ENCODE measurements at places on chromosomes 2 and 18. TPM values are rescaled to one million over a fixed set of nuclear protein-coding genes. Genes with fewer than 3 reads are reported as not detected.

DNA sequence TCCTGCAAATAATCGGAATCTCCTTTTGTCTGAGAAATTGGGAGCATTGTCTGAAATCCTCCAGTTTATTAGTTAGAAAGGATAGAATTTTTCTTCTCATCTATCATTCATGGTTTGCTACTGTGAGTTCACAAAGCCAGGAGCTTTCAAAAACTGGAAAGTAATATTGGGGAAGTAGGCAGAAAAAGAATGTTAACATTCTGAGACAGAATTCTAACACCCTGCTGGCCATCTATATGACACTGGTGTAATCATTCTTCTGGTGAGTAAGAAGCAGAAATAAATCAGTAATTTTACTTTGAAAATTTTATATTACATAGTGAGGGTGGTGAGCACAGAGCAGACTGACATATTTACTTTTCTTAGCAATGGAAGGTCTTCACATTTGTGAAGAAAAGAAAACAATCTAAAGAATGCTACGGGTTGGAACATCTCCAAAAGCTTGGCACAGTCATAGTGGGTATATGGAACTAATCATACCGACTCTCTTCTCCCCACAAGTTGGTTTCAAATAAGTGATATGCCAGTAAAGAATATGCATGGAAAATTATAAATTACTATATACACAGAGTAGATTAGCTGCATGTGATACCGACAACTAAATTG is 344.9 kb downstream of the LPIN1 start:
- peak; percentile 61 for DNase-seq

DNA sequence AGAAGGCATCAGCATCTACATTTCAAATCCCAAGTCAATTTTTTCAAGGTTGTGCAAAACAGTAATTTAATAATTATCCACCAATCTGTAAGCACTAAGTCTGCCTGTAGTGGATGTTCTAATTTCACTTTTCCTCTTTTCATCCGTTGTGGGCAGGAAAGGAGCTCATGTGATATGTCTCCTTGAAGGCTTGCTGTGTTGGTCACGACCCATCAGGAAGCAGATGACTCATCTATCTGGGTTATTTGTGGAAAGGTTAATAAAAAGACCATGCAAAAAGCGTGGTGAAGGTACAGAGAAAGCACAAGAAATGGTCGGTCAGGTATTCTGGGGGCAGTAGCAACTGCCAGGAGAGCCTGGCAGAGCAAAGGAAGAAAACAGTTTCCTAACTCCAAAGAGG is 476.7 kb upstream of the RAB6C start:
- no peak for DNase-seq

GRCh38 chr2:233439191-233439590 is 84.9 kb downstream of the DGKD start:
- DNase-seq: no peak

GRCh38 chr2:36607947-36608346 is 10.0 kb upstream of the FEZ2 start:
- DNase-seq: peak; percentile 16

DNA sequence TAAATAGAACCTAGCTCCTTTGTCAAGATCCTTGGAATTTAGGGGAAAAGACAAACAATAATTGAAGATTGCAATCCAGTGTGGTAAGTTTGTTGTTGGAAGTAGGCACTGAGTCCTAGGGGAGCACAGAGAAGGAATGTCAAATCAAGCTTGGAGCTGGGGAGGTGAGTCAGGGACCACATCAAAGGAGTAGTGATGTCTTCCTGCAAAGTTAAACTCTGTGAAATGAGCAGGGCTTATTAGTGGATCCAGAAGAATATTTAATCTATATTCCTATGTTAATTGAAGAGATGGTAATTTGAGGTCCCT is 41.7 kb upstream of the NABP1 start:
- DNase-seq: peak; percentile 68

DNA sequence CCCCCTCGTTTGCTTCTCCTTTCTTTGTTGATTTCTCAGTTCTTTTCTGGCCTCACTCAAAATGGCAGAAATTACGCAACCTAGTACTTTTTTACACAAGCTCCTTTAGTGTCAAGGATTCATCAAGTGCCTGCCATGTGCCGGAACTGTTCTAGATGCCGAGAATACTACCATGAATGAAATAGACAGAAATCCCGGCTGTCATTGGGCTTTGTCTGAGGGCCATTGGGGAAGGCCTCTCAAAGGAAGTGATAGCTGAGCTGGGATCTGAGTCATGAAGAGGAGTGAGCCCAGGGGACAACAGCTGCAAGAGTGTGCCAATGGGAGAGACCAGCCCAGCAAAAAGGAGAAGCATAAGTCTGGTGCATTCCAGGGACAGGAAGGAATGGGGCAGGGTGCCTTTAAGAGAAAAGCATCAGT is 34.3 kb upstream of the PPP1CB start:
- peak; percentile 77 for DNase-seq

- DNase-seq: peak; percentile 87
Observed at GRCh38 chr2:7748717-7749415, 831.7 kb downstream of the RNF144A start.

DNA sequence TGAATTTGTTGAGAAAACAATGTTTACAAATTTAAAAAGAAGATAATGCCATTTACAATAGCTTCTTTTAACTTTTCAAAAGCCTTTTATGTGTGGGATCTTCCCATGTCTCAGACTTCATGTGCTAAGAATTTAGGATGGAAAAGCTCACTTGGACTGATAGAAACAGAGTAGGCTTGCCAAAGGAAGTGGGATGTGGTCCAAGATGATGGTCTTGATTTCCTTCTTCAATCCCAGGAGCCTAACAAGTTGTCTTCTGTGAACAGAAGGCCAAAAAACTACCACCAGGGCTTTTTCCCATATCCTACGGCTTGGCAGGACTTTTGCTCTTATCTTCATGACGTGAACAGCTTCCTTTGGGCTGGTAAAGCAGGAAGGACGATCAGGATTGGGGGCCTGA is 9.5 kb downstream of the CXCR4 start:
- DNase-seq: no peak

DNA sequence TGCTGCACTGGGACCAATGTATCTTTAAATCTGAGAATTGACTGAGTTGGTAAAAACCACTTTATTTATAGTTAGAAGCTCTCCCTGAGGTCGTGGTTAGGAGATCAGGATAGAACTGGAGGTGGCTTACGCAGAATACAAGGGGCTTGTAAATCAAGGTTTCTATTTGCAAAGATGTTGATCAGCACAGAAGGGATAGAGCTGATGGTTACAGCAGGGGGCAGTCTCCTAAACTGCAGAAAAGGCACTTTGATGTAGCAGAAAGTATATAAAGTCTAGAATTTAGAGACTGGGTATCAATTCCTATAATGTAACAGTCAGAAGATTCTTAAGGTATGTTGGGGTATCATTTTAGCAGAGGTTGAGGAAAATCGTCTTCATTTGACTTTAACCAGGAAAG is 25.2 kb upstream of the ACVR1 start:
- no peak for DNase-seq

DNA sequence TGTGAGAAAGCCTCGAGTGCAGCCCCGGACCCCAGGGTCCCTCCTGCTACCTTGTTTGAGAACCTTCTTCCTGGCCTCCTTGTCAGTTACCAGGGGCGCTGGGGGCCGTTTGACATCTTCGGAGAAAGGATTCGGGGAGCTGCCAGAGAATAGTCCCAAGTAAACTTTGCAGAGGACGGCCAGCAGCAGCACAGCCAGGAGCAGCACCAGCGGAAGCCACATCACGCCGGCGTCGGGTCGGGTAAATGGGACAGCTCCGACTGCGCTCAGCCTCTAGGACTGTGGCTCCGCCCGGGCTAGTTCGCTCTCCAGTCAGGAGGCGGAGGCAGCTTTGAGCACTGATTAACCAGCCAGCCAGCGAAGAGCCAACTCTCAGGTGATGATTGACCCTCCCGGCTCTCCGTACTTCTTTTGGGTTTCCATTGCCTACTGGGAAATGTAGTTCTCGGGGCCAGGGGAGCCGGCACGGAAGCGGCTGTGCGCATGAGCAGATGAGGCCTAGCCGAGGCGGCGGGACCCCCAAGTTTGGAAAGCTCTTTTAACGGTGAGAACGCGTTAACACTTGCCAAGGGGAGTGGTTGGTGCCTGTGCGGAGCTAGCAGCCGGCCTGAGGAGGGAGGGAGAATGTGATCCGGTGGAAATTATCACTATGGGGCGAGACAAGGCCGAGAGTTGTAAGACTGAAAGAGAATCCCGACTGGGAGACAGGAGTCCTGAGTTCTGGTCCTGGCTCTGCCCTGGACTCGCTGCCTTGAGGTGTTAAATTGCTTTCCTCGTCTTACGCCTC is at the start of the genes ELMOD3 and RETSAT:
TSS of gene ELMOD3 (plus strand) at position 484 of the 787 bp plus-strand sequence. CDS start 2,430 bp downstream, outside the sequence.
TSS of gene RETSAT (minus strand) at position 243 of the 787 bp plus-strand sequence. CDS start at position 222, 21 bp downstream.
- peak; percentile 99 for DNase-seq

The GPN1 gene
- total RNA-seq: 34.2 TPM

The UGT1A8 gene
- total RNA-seq: 2.2 TPM

Data from MG63 (cell line).